ENCODE measurements at places on chromosomes 2 and 18.

GRCh38 chr2:59383473-59383872 is 1142.3 kb upstream of the FANCL start:
- no peak for DNase-seq

GRCh38 chr2:66691031-66691965 is 256.4 kb downstream of the MEIS1 start:
- peak; percentile 57 for DNase-seq

DNA sequence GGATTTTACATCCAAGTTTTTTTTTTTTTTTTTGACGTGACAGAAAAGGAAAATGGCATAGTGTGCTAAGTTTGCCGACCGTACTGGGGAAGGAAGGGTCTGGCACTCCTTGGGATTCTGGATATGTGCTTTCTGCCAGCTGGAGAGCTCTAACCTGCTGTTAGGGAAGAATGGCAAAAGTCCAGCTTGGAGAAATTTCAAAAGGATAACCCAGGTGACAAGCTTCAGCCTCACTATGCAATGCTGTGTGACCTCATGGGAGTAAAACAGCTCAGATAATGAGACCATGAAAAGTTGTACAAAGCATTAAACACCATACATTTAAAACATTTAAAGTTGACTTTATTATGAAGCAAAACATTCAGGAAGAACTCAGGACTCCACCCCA is 10.3 kb upstream of the GPR45 start:
- no peak for DNase-seq

DNA sequence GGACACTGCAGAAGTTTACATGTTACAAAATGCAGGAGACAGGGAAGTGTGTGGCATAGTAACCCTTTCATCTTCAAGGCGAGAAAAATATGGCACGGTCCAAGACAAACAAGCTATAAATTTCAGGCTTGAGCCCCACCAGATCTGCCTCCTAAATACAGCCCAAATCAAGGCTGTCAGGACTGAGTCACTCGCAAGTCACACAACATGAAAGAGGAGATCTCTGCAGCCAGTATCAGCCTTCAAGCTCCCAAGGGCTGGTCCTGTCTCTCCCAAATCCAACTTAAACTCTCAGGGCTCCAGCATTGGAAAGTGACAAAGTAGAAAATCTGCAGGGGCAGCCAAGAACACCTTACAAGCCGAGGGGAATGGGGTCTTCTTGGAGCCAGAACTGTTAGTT is 106.3 kb upstream of the GATA6 start:
- no peak for DNase-seq

DNA sequence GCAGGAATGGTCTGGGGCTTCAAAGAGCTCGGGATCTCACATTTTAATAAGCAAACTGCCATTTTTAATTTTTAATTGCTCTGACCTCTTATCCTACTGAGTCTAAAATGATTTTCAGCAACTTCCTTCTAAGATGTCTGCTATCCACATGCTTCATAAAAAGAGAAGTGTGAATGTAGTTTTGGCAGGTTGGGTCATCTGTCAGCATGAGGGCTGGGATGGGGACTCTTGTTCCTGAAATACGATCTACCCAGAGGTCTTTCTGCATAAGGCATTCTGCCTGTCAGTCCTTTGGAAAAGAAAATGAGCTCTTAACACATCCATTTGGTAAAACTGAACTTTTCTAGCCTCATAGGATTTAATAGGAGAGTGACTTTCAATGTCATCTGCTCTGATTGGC is 252.8 kb upstream of the APCDD1 start:
- DNase-seq: no peak

GRCh38 chr2:130975729-130976128 is 117.5 kb downstream of the FAM168B start:
- no peak for DNase-seq

- DNase-seq: peak; percentile 87
Observed at GRCh38 chr2:225076125-225076524, 33.9 kb upstream of the DOCK10 start.

DNA sequence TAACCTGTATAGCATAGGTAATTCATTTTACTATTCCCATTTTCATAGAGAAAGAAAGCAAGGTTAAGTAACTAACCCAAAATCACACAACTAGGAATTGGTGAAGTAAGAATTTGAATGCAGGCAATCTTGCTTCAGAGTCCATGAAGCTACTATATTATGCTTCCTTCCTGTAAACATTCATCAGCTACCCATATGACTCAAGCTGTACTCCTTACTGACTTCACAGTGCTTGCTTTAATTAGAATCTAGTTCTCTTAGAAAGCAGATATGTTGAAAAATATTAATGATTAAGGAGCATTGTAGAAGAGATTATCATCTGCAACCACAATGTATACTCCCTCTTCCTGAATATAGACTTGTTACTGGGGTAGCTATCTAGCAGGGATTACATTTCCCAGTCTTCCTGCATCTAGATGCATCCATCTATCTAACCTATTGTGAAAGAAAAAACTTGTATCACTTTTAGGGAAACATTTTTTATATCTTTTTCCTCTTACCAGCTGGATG is 961.6 kb upstream of the CHAC2 start:
- no peak for DNase-seq

- DNase-seq: no peak
Observed at GRCh38 chr2:63673865-63674533, 85.2 kb downstream of the MDH1 start.

DNA sequence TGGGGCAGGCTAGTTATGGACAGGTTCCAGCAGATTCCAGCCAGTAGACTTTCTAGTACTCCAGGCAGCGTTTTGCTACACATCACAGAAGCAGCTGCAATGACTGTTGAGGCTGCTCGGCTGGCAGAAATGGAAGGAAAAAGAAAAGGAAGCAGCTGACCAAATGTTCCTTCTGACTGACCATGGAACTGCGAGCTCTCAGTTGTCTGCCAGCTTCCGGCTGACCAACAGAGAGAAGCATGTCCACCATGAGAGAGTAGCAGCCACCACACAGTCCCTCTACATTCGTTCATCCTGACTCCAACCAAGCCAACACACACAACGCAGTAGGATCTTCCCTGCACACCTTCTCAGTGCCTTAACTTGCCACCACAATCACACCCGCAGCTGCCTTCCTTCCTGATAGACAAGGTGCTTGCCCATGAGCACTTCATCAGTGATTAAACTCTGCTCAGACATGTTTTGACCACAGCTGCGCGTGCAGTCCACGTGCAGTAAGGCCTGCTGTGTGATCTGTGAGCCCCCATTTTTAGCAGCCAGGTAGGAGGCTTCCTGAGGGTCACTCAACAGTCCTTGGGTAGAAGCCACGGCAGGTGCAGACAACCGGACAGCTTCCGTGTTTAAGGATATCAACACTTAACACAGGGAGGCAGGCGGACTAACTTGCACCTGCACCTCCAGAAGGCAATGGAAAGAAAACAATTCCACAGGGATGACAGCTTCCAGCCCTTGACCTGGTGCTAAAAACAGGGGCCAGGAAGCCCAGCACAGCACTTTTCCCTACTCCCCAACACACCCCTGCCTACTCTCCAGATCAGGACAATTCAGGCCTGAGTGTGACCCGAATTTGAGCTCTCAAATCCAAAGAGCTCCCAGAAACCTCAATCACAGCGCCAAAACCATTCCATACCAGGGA is 996 bp downstream of the TGFBRAP1 start:
- DNase-seq: no peak

- peak; percentile 35 for DNase-seq
Observed at GRCh38 chr2:40554665-40555294, 102.9 kb upstream of the SLC8A1 start.

GRCh38 chr18:7822435-7823331 is 255.6 kb downstream of the PTPRM start:
- DNase-seq: no peak

- peak; percentile 82 for DNase-seq
Observed at GRCh38 chr2:216339456-216340279, 32.6 kb downstream of the MARCHF4 start.

- no peak for DNase-seq
Observed at GRCh38 chr2:230494980-230495379, 79.0 kb downstream of the SP100 start.

- no peak for DNase-seq
Observed at GRCh38 chr2:36952748-36953197, 13.6 kb downstream of the STRN start.

DNA sequence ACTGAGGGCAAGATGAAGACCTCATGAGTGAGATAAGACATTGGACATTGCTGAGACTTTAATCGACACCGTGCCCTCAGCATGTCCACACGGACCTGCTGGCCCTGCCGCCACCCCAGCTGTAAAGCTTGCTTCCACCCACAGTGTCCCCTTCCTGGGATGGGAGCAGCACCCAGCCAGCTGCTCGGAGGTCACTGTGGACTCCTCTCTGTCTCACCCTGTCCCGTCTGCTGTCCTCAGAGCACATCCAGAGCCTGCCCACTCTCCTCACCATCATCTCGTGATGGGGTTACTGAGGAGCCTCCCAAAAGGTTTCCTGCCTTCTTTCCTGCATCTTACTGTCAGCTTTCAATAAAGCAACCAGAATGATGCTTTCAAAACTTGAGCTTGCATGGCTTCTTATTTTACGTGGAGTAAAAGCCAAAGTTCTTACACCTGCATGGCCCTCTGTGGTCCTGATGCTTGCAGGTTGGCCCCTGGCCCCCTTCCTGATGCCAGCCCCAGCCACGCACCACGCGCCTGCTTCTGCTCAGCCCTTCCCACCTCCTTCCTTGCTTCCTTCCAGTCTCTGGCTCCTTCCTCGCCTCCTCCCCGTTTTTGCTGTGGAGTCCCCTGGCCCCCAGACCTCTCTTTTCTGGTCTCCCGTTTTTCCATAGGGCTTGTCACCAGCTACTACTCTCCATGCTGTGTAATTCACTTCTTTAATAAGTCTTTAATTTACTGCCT is 67.0 kb downstream of the DGKD start:
- DNase-seq: no peak

DNA sequence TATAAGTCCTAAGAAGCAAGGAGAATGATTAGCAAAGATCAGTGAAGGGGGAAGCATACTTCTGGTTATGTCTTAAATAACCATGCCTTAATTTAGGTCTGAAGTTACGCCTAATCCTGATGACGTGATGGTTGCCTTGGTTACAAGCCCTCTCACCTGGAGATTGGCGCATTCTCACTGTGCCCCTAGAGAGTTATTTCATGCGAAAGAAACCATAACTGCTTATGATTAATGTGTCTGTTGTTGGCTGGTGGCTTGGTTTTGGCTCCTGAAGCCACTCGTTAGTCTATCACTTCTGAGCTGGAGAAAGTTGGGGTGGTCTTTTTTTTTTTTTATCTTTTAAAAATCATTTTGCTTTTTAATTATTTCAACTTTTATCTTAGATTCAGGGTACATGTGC is 47.0 kb downstream of the TNFRSF11A start:
- no peak for DNase-seq

DNA sequence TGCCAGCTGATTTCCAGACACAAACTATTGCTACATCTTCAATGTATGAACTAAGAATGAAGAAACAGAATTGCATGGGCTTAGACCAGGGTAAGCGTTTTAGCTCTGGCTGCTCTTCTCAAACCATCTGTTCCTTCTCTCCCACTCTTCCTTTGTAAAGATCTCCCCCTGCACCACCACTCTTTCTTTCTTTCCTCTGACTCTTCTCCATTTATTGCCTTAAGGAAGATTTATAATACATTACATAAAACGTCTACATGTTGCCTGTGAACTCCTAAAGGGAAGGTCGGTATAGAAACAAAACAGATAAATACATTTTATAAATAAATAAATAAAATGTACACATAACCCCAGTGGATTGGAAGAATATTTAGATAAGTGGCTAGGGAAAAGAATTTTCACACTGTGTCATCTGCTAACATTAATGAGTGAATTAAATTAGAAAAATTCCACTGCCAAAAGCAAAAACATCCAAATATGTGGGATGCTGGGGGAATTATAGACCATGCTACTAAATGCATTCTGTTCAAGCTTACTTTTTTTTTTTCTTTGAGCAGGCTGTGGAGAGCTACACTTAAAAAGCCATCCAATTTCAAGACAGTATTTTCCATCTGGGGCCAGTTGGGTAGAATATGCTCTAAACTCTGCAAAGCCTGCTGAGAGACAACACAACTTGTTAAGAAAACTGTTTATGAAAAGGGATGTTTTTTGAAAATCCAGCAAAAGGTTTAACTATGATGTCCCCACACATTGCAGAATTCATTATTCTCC is 41.5 kb downstream of the NCKAP5 start:
- DNase-seq: no peak

DNA sequence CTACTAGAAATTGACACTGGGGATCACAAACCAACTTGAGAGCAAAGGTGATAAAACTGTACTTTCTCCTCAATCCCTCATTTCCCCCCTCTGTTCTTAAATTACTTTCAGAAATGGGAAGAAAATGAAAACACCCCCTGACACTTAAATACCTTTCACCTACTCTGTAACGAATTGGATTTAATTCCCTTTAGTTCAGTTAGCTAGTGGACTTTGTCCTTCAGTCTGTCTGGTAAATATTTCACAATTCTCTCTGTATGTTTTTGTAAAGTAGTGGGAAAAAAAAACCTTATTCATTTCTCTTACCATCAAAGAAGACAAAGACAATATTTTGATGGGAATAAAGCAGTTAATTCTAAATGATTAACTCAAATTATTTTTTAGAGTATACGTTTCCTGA is 85.7 kb downstream of the CDH2 start:
- DNase-seq: no peak

DNA sequence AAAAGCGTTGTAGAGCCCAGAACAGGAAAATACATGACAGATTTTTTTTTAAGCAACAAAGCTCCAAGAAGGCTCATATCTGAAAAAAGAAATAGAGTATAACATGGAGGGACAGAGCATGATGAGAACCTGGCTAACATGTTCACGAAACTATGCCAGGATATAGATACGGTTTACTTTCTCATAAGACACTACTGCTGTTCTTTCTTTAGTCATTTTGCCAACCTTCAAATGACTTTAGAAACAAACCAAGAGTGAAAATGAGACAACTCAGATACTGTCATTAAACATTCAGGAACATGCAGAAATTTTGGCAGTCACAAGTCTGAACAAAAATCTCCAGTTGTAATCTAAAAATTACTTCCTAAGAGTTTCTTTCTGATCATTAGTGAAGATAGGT is 14.3 kb downstream of the LPIN2 start:
- no peak for DNase-seq

- no peak for DNase-seq
Observed at GRCh38 chr2:59032499-59032898, 791.4 kb upstream of the FANCL start.

- DNase-seq: no peak
Observed at GRCh38 chr2:44943031-44943692, 1.7 kb downstream of the SIX3 start.

DNA sequence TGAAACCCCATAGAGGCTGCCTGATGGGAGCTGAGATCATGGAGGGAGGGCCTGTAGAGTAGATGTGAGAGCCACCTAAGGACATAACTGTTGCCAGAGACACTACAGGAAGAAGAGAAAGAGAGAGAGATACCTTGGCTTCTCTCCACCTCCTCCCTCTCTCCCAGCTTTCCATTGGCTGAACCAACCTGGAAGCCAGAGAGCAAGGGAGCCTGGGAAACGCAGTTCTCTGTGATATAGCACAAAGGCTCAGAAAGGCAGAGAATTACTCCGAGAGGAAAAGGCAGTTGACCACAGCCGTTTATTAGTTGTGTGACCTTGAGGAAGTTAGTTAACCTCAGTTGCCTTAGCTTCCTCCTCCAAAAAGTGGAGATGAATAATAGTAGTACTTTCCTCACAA is 37.7 kb upstream of the MAT2A start:
- DNase-seq: no peak

GRCh38 chr2:118539290-118539689 is 308.2 kb downstream of the EN1 start:
- peak; percentile 4 for DNase-seq

All from fibroblast of skin of abdomen (primary cell).